Left renal pelvis (tissue), 4 donors: ENCODE measurements at places on chromosomes 11 and 22. TPM values are rescaled to one million over a fixed set of nuclear protein-coding genes. Genes with fewer than 3 reads are reported as not detected.

GRCh38 chr11:110092515-110093406 is at the start of gene ZC3H12C:
ZC3H12C (plus strand) TSS chr11:110093392; CDS start chr11:110093412, 20 bp downstream.
- peak; percentile 75 for DNase-seq

- DNase-seq = no peak
Measured at GRCh38 chr22:22519591-22519990, 479 bp downstream of the ZNF280A start.

The SLC29A2 gene
- polyA plus RNA-seq = 2.8 TPM

- DNase-seq = no peak
Measured at GRCh38 chr22:34579519-34579918, 486.4 kb upstream of the ISX start.
